ENCODE measurements at places on chromosomes 7 and 10.

DNA sequence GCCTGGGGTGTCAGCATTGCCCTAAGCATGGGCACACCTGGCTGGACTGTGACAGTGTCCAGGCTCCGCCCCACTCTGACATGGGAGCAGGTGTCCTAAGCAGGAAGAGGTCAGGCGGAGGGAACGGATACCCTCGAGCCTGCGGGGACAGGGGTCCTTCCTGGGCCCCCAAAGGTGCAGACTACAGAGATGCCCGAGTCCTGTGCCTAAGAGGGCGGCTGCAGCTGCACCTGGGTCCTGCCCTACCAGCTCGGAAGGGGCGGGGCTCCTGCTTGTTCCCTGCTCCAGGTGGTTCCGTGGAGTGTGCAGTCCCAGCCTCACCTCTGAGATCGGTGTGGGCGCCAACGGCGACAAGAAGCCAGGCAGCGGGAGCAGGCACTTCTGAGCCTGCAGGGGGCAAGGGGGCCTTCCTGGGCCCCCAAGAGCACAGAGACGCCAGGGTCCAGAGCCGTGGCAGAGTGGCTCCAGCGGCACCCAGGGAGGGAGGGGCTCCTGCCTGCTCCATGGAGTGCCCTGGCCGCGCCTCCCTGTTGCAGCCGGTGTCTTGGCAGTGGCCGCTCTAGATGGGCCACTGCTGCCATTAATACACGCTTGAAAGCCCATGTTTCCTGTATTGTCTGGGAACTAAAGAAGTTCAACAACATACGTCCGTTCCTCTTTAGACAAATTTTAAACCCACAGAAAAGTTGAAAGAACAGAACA lies 64.5 kb upstream of the CACNA2D1 start:
- DNase-seq: no peak

DNA sequence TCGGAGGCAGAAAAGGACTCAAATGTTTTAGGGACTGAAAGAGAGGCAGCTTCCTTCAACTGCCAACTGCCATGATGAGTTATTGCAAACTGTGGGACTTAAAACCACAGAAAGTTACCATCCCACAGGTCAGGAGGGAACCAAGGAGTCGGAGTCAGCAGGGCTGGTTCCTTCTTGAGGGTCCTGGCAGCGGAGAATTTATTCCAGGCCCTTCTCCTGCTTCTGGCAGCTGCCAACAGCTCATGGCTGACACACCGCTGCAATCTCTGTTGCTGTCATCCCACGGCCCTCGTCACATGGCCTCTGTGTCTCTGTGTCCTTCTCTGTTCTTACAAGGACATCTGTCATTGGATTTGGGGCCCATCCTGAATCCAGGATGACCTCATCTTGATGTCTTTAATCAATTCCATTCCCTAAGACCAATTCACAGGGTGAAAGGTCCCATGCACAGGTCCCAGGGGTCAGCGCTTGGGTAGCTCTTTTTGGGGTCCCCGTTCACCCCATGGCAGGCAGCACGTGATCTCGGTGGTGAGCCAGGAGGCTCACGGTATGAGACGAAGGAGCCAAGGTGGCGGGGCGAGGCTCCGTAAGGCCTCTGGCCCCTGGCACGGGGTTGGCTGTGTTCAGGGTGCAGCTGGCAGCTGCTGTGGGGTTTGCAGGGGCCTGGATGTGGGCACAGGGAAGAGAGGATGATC lies 27.4 kb upstream of the PSMG3 start:
- DNase-seq: no peak

GRCh38 chr10:65555192-65555591 lies 1370.6 kb upstream of the LRRTM3 start:
- DNase-seq: no peak

DNA sequence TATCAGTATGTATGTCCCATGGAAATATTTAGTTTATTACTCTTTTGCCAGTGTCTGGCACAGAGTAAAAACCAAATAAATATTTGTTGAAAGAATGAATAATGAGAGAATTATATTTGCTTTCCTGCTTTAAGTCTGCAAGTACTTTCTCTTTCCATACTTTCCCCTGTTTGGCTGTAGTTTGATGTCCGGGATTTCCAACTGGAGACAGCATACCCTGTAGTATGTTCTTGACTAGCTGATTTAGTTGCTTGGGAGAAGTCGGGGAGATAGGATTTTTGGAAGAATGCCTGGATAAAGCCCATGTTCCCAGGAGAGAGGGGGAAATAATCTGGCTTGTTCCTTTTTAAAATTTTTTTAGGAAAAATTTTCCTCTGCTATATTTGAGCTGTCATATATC lies 516.1 kb downstream of the CCSER2 start:
- DNase-seq: no peak

GRCh38 chr7:119963654-119964053 lies 309.3 kb upstream of the KCND2 start:
- DNase-seq: no peak

- no peak for DNase-seq
Measured at GRCh38 chr7:95922191-95922590, 149.8 kb downstream of the DYNC1I1 start.

- DNase-seq: no peak
Measured at GRCh38 chr7:86818903-86819302, 175.2 kb downstream of the GRM3 start.

- DNase-seq: no peak
Measured at GRCh38 chr10:32317795-32318357, 29.1 kb downstream of the EPC1 start.

- DNase-seq: no peak
Measured at GRCh38 chr7:71498381-71498780, 366.4 kb downstream of the GALNT17 start.

DNA sequence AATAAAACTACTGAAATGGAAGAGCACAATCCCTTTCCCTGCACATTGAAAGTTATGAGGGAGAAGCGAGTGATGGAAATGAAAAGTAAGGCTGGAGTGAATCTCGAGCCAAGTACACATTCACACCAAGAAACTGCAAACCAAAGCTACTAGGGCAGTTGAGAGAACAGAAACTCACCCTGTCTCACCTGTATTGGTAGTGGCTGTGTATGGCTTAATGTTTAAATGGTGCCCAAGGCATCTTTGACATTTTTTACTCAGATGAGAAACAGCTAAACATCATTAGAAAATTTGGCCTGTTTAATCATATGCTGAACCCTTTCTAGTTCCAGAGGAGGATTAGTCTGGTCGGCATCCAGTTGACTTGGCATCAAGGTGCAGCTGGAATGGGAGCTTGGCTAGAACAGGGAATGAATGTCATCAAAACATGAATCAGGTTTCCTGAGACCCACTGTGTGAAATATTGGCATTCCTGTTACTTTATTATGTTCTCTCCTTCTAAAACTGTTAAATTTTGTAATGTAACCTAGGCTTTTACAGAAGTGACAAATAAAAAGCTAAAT lies 840.8 kb downstream of the GRM8 start:
- no peak for DNase-seq

DNA sequence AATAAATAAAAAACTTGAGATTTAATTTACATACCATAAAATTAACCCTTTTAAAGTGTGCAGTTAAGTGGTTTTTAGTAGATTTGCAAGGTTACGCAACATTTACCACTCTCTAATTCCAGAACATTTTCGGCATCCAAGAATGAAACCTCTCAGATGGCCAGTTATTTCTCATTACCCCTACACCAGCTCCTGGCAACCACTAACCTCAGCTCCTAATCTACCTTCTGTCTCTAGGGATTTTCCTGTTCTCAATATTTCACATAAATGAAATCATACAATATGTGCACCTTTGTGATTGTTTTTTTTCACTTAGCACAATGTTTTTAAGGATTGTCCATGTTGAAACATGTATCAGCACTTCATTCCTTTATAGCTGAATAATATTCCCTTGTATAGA lies 45.1 kb downstream of the INPP5F start:
- no peak for DNase-seq

- DNase-seq: no peak
Measured at GRCh38 chr7:3055626-3056025, 12.0 kb upstream of the CARD11 start.

DNA sequence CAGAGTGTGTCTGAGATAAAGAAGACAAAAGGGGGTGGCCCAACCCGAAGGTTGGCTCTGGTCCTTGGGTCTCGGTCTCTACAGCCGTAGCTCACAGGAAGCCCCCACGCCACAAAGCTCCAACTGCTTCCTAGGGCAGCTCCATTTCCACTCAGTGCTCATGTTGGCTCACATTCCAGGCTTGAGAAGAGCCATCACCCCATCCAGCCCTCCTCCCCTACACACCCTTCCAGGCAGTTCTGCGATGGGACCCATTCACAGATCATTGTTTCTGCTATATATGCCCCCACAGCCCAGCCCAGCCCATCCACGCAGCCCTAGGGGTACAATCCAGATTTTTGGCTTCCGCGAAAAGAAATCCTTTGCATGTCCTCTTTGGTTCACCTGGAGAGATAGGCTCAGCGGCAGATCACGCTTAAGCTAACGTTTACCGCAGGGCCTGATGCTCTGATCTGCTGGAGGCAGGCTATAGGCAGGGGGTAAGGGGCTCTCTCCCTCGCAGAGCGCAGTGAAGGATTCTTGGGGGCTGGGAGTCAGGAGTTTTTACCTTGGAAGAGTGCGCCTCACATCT lies 6.2 kb upstream of the HOXA11 start:
- DNase-seq: no peak

DNA sequence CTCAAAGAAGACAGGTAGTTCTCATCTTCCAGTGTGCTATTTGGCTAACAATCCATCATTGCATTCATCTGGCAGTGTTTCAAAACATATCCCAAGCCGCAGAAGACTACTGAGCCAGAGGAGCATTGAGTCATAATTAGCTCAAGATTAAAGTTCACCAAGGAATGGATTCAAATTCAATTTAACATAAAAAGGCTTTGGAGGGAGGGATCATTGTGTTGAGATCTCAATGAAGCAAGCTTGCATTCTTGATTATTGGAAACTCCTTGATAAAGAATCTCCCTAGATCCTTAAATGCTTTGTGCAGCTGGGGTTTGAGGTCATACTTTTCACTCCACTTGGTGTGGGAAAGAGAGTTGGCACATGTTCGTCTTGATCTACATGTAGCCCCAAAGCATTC lies 142.8 kb upstream of the SEMA3A start:
- DNase-seq: no peak

GRCh38 chr10:130049987-130050386 lies 60.6 kb downstream of the C10orf143 start:
- DNase-seq: no peak

- no peak for DNase-seq
Measured at GRCh38 chr10:107444443-107444842, 279.9 kb upstream of the SORCS1 start.

DNA sequence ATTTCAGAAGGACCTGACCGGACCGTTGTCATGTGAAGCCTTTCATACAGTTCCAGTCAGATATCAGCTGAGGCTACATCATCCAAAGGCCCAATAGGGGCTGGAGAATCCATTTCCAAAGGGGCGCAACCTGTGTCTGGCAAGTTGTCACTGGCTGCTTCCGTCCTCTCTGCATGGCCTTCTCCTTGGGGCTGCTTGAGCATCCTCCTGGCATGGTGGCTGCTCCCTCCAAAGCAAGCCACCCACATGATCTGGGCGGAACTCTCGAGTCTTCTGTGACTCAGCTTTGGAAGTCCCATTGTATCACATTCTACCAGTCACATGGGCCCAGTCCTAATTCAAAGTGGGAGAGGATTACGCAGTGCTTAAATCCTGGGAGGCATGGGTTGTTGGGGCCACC lies 207.0 kb upstream of the SHH start:
- DNase-seq: no peak

- no peak for DNase-seq
Measured at GRCh38 chr10:98209441-98209840, 58.6 kb downstream of the LOXL4 start.

- no peak for DNase-seq
Measured at GRCh38 chr7:108347616-108348015, 108.6 kb downstream of the NRCAM start.

DNA sequence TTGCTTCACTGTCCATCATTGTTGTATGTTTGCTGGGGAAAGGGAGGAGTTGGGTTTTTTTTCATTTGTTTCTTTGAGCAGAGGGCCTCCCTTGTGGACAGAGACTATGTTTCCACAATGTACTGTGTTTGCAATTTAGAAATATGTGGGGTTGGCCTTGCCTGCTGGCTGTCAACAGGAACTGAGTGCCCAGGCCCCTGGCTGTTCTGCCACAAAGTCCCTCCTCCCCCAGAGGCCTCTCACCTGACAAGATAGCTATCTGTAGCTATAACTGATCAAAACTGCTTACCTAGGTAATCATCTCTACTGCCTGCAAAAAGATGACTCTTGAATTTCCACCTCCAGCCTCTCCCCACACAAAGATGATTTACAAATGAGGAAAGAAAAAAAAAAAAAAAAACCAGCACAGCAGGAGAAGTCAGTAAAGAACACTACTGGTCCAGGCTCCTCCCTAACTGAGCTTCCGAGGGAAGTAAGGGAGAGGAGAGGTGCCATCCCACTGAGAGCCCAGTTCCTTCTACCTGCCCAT lies 121.8 kb downstream of the SGMS1 start:
- DNase-seq: no peak

DNA sequence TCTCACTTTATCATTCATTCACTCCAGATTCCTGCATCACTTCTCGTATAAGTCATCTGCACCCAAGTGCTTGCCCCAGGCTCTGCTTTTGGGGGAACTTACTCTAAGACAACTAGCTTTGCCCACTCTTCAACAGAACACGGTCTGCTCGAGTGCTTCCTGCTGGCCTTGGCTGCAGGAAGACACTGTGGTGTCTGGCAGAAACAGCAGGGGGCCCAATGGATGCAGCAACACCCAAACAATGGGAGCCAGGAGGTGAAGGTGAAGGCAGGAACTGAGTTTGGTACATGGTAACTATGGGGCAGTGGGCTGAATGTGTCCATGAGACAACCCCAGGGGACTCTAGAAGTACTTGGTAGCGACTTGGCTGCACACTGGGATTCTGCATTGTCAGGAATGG lies 344.0 kb downstream of the REEP3 start:
- DNase-seq: no peak

DNA sequence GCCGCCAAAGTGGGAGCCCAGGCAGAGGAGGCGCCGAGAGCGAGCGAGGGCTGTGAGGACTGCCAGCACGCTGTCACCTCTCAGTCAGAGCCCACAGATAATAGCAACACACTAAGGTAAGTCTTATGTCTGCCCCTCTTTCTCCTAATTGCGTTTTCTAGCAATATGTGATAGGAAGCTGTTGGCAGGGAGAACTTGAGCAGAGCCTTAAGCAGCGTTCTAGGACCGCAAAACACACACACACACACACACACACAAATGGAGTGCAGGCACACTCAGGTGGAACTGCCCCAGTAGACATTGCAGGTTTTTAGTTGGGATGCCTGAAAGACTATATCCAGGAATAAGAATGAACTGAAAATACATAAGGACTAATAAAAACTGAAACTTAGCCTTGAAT lies 1188.5 kb downstream of the NXPH1 start:
- no peak for DNase-seq

DNA sequence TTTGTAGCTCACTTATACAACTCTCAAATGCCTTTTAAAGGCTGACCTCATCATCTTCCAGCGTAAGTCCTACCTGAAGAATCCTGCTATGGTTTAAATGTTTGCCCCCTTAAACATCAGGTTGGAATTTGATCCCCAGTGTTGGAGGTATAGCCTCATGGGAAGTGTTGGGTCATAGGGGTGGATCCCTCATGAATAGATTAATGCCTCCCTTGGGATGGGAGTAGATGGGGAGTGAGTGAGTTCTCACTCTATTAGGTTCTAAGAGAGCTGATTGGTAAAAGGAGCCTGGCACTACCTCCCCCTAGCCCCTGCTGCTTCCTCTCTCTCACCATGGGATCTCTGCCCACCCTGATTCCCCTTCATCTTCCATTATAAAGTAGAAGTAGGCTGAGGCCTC lies 285.6 kb downstream of the FZD1 start:
- no peak for DNase-seq
